ENCODE measurements at places on chromosomes 2 and 18.
A peak's percentile ranks its signal among the peaks of the same experiment; 100 is the strongest.

- DNase-seq: no peak
Observed at GRCh38 chr2:230688490-230688889, 24.2 kb upstream of the CAB39 start.

DNA sequence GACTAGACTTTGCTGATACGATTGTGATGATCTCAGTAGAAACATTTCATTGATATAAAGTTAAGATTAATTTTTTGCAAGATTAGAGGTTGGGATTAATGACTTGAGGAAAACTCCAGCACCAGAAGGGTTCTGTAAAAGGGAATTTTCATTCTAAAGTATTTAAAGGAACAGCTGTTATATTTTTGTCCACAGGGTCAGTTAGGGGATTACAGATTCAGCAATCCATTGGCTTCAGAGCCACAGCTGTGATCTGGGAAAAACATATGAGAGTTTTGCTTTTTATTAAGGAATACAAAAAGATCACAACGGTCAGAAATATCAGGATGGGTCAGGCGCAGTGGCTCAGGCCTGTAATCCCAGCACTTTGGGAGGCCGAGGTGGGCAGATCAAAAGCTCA lies 19.6 kb upstream of the REV1 start:
- DNase-seq: no peak

GRCh38 chr2:89767572-89768435 lies 1076.3 kb downstream of the RPIA start:
- peak; percentile 34 for DNase-seq

- no peak for DNase-seq
Observed at GRCh38 chr2:215454519-215455246, 18.8 kb upstream of the FN1 start.

DNA sequence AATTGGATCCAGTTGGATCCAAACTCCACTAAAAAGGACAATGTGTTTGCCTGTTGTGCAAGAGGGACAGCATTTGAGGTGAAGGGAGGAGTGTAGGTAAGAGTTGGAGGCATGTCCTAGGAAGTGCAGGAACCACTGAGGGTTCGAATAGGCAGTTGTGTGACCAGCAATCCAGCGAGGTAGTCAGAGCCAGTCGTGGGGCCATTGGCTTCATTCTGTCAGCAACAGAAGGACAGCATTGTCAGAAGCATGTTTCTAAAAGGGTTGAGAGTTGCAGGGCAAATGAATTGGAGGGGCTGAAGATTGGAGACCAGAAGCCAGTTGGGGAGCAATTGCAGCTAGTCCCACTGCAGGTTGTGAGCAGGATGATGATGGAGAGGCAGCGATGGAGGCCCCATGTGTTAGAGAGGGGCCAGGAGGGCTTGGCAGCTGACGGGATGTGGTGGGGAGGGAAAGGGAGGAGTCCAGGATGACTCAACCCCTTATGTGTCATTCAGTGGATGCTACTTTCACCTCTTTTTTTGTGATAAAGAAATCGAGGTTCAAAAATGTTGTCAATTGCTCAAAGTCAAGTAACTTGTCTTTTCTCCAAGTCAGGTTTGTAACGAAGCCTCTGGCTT lies 96.7 kb upstream of the SIX3 start:
- DNase-seq: no peak

DNA sequence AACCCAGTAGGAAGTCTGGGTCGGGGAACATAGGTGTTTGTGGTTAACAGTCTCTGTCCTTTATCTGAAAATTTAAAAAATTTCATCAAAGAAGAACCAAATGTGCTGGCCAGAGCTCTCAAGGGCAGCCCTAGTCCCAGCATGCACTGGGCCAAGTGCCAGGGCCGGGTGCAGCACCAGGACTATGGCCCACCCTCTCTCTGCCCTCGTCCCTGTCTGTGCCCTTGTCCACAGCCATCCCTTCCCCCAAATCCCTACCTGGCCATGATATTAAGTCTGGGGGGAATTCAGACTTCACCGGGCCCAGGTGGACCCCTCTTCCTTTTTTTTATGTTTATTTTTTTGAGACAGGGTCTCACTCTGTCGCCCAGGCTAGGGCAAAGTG lies 14.4 kb upstream of the ZFP36L2 start:
- DNase-seq: no peak

GRCh38 chr2:242063436-242063835 lies 193.9 kb downstream of the RTP5 start:
- no peak for DNase-seq

DNA sequence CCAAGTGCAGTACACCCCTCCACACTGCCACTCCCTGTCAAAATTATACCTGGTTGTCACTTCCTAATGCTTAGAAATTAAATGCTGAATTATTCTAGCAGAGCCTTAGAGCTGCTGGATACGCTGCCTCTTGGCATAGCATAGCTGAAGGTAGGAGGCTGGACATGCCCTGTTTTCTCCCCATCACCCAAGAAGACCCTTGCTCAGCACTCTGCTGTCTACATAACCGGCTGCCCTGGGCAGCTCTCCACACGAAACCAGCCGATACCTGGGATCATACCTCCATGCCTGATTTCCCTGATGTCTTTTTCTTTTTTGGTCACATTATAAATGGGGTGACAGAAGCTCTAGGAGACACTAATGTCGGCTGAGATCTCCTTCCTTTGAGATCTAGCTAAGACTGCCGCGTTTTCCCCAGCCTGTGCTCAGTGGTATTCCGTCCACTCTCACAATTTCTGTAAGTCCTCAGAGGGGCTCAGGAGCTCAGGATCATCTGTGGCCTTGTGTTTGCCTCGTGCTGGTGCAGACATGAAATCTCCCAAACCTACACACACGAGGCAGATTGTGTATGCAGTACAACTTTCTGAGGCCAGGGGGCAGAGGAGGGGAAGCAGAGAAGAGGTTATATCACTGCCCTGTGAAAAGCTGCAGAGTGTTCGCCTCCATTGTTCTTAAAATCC lies 13.5 kb upstream of the ZAP70 start:
- DNase-seq: peak; percentile 56

Data from heart left ventricle (tissue), 16 donors.